ENCODE measurements at places on chromosomes 4 and X.

DNA sequence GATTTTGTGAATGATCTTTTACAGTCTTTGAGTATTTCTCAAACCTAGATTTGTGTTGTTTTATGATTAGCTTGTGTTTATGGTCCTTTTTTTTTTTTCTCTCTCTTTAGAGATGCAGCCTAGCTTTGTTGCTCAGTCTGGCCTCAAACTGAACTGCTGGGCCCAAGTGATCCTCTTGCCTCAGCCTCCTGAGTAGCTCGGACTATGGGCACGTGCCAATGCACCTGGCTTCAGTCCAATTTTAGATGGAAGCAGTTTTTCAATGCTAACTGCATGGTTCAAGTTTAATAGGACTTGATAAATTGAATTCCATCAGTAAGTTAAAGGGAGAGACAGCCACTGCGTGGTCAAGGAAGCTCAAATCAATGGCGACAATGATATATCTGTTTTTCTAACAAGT lies 3.8 kb upstream of the FGG start:
- DNase-seq: no peak
- H3K4me3 ChIP-seq: no peak overlapping the region
- peaks cover 3% of the 10 kb centered on the region for H3K27me3 ChIP-seq
- H3K27ac ChIP-seq: no peak overlapping the region
- no peaks in the 10 kb centered on the region for H3K36me3 ChIP-seq

GRCh38 chr4:24645765-24646550 lies 61.6 kb upstream of the DHX15 start:
- H3K4me3 ChIP-seq: no peak overlapping the region
- no peaks in the 10 kb centered on the region for H3K36me3 ChIP-seq
- no peaks in the 10 kb centered on the region for H3K27me3 ChIP-seq
- no peak overlapping the region for H3K27ac ChIP-seq
- no peak for DNase-seq
- H3K4me1 ChIP-seq: no peaks in the 10 kb centered on the region

DNA sequence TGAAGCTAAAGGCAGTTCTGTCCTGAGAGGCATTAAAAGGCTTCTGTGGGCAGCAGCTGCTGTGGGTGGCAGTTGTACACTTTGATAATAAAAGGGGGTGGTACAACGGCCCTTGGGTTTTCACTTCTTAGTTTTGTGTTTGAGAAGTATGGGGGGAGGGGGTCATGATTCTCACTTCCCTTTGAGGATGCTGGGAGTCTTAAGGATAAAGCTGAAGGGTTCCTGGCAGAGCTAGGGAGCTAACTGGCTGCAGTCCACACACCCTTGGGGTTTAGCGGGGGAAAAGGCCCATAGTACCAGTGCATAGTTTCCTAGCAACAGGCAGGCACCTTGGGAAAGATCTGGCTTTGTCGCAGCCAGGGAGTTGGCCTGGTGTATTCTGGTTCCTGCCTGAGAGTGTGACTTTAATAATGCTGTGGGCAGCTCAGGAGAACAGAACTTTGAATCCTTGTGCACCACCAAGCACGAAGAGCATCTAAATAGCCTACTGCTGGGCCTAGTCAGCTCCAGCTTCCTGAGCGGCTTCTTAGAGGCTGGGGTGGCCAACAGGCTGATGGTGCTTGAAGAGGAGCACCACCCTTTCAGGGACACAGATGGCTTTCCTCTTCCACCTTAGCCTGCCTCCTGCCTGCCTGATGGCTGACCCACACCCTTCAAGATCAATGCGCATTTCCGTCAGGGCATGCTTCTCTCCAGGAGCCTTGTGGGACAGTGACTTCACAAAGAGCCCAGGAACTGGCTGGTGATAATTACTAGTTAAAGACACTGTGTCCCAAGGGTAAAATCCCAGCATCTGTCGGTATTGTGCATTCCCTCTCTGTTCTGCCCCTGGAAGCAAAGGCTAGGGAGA lies 12.5 kb downstream of the ZBTB33 start:
- no peak for DNase-seq
- H3K4me3 ChIP-seq: no peak overlapping the region
- no peaks in the 10 kb centered on the region for H3K27me3 ChIP-seq
- no peaks in the 10 kb centered on the region for H3K36me3 ChIP-seq
- no peak overlapping the region for H3K27ac ChIP-seq

- no peak overlapping the region for H3K4me3 ChIP-seq
- DNase-seq: no peak
- no peaks in the 10 kb centered on the region for H3K36me3 ChIP-seq
Measured at GRCh38 chrX:3680459-3680858, 33.0 kb downstream of the PRKX start.

DNA sequence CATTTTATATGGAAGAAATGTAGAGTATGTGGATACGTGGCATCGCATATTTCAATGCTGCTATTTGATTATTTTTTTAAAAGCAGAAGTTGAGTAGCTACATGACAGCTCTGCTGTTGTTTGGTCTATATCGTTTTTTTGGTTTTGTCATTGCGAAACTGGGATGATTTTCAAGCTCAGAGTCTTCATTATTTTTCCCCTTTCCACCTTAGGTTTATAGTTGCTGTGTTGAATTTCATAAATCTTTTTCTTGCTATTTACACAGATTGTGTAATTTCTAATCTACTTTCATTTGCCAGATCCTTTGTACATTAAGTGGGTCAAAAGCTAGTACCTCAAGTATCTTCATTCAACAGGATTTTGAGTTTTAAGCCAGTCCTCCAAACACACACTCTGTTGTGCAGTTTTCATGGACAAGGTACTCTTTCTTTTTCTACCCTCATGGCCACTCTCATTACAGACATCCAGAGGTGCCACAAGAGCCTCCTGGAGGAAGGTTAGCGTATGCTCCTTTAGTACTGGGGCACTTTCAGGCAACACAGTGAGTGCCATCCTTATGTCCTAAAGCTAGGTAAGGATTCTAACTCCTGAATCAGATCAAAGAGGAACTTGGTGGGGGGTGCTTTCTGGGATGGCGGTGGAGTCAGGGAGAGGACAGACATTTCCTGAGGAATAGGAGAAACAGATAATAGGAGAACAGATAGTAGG lies 123.2 kb downstream of the FHIP1A start:
- DNase-seq: no peak
- no peaks in the 10 kb centered on the region for H3K36me3 ChIP-seq
- H3K27ac ChIP-seq: no peak overlapping the region
- no peaks in the 10 kb centered on the region for H3K4me1 ChIP-seq
- no peak overlapping the region for H3K4me3 ChIP-seq

GRCh38 chr4:18398661-18399060 lies 377.1 kb upstream of the LCORL start:
- H3K27ac ChIP-seq: no peak overlapping the region
- H3K4me3 ChIP-seq: no peak overlapping the region
- H3K27me3 ChIP-seq: no peaks in the 10 kb centered on the region
- no peak for DNase-seq
- H3K4me1 ChIP-seq: no peaks in the 10 kb centered on the region

- H3K4me1 ChIP-seq: no peaks in the 10 kb centered on the region
- H3K4me3 ChIP-seq: no peak overlapping the region
- H3K27ac ChIP-seq: no peak overlapping the region
Measured at GRCh38 chr4:2366252-2367192, 51.9 kb downstream of the ZFYVE28 start.

- no peaks in the 10 kb centered on the region for H3K4me1 ChIP-seq
- no peak overlapping the region for H3K27ac ChIP-seq
- no peak for DNase-seq
- H3K36me3 ChIP-seq: peaks cover 6% of the 10 kb centered on the region
Measured at GRCh38 chr4:48141048-48141447, 7.0 kb upstream of the TXK start.

- no peaks in the 10 kb centered on the region for H3K27me3 ChIP-seq
- DNase-seq: no peak
- H3K36me3 ChIP-seq: no peaks in the 10 kb centered on the region
- H3K4me3 ChIP-seq: no peak overlapping the region
- H3K27ac ChIP-seq: no peak overlapping the region
- no peaks in the 10 kb centered on the region for H3K4me1 ChIP-seq
Measured at GRCh38 chr4:90792696-90793095, 665.5 kb downstream of the CCSER1 start.

DNA sequence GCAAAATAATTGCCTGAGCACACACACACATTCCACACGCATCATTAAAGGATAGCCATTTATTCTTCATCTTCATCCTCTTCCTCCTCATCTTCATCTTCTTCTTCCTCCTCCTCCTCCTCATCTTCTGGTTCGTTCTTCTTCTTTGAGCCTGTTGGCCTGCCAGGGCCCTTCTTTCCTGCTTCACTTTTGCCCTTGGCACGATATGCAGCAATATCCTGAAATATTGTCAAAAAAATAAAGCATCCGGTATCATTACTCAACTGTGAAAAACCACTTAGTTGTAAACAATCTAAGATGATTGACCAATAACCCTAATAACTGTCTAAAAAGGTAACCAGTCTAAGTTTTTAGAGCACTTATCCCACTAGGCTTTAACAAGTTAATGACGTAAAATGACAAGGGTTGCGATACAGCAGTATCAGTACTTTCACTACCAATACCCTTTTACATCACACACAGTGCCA lies 2.1 kb downstream of the HMGB2 start:
- H3K4me3 ChIP-seq: no peak overlapping the region
- H3K4me1 ChIP-seq: no peaks in the 10 kb centered on the region
- no peak overlapping the region for H3K27ac ChIP-seq
- no peak for DNase-seq

GRCh38 chr4:156829201-156829873 lies 142.3 kb downstream of the PDGFC start:
- no peak overlapping the region for H3K4me3 ChIP-seq
- no peaks in the 10 kb centered on the region for H3K27me3 ChIP-seq
- H3K36me3 ChIP-seq: no peaks in the 10 kb centered on the region
- no peak overlapping the region for H3K27ac ChIP-seq
- H3K4me1 ChIP-seq: no peaks in the 10 kb centered on the region

- H3K27ac ChIP-seq: no peak overlapping the region
- no peak for DNase-seq
- H3K4me3 ChIP-seq: no peak overlapping the region
- H3K27me3 ChIP-seq: no peaks in the 10 kb centered on the region
Measured at GRCh38 chr4:40846532-40846931, 96.8 kb downstream of the NSUN7 start.

- no peaks in the 10 kb centered on the region for H3K4me1 ChIP-seq
- H3K27ac ChIP-seq: no peak overlapping the region
- H3K27me3 ChIP-seq: no peaks in the 10 kb centered on the region
- H3K4me3 ChIP-seq: no peak overlapping the region
Measured at GRCh38 chr4:145061318-145061920, 36.6 kb downstream of the ANAPC10 start.

DNA sequence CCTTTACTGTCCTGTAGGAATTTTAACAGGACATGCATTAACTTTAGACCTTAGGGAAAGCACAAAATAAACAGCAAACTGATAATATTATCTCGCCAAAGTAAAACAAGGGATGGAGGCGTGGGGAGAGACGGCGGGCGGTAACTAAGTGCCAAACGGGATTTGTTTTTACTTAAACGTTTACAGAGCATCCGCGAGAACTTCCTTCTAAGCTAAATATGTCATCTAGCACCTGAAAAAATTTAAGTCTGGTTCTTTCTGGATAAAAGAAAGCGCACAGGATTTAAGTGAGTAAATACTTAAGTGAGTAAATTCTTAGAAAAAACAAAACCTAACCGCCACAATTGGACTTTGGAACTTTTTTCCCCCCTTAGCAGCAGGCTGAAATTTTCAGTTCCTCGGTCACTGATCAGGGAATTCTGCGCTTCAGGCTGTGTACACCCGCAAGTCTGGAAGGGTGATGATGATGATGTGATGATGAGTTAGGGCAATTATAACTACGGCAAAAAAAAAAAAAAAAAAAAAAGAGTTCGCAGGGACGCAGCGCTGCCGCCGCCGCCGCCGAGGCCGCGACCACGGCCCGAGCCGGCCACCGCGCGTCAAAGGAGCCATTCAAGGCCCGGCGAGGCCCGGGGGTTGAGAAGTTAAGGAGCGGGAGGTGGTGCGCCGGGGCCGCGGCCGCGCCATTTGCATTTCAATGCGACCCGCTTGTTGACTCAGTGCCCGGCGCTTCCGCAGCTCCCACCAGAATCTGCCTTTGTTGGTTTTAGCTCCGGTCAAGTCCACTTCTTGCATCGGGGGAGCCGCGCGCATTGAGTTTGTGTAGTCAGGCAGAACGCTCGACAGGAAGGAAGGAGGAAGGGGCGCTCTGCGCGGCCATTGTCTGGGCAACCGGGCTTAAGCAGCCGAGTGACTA lies 108.8 kb downstream of the SPRY1 start:
- no peaks in the 10 kb centered on the region for H3K36me3 ChIP-seq
- DNase-seq: peak; percentile 75
- no peaks in the 10 kb centered on the region for H3K27me3 ChIP-seq
- H3K27ac ChIP-seq: no peak overlapping the region
- H3K4me1 ChIP-seq: peaks cover 1% of the 10 kb centered on the region

GRCh38 chrX:14729058-14729457 lies 143.8 kb downstream of the FANCB start:
- H3K36me3 ChIP-seq: no peaks in the 10 kb centered on the region
- H3K4me1 ChIP-seq: no peaks in the 10 kb centered on the region
- no peaks in the 10 kb centered on the region for H3K27me3 ChIP-seq
- DNase-seq: no peak
- no peak overlapping the region for H3K4me3 ChIP-seq

DNA sequence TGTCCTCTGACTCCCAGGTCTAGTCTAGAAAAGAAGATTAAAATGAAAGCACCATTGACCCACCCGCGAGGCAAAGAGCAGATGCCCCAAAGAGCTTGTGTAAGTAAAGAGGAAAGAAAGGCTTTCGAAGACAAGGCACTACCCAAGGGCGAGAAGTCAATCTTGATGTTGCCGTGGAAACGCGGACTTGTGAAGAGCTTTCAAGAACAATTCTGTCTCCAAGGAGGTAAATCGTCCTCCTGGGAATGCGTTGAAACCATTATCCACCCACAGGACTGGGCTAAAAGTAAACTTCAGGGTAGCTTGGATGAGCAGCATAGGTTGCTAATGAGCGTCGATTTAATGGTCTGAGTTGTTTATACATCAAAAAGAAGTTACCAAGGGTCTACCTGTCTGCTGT lies 189.3 kb downstream of the DHRSX start:
- no peak overlapping the region for H3K4me3 ChIP-seq
- no peaks in the 10 kb centered on the region for H3K27me3 ChIP-seq
- DNase-seq: no peak
- H3K4me1 ChIP-seq: no peaks in the 10 kb centered on the region

Data from aorta (tissue), 5 donors.